ACHN (cell line): ENCODE measurements at places on chromosomes 7 and 10.

DNA sequence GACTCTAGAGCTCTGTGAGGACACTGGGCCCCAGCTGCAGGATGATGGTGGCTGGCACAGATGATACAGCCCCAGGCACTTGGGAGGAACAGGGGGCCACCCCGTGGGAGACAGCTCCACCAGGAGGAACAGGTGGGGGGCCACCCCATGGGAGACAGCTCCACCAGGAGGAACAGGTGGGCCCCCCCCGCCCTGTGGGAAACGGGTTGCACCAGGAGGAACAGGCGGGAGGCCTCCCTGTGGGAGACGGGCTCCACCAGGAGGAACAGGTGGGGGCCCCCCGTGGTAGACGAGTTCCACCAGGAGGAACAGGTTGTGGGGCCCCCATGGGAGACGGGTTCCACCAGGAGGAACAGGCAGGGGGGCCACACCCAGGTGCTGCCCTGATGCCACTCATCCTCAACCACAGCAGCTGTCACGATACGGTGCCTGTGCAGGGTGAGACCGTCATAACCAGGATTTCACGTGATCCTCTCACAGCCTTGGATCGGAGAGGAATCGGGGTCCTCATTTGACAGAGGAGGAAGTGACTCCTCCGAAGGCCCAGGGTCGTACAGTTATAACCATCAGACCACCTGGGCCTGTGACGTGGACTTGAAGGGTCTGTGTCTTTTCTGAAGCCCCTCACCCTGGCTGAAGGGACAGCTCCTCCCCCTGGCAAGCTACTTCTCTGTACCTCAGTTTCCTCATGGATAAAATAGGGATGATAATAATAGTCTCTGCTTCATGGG is 49.2 kb upstream of the NANOS1 start:
- no peak for DNase-seq

DNA sequence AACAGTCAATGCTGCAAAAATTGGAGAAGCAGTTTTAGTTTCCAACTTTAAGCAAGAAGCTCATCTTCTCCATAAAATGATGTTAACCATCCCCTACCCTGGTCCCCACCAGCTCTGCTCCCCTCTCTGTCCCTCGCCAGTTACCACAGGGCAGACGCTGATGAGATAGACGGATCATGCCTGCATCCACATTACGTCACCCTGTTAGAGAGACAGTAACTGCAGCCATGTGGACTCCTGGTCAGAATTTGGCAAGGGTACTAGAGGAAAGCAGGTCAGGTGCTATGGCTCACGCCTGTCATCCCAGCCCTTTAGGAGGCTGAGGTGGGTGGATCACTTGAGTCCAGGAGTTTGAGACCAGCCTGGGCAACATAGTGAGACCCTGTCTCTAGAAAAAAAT is 81.9 kb upstream of the FZD8 start:
- no peak for DNase-seq

- no peak for DNase-seq
These were observed 98.4 kb upstream of the FAM3C start for GRCh38 chr7:121494516-121494915.

DNA sequence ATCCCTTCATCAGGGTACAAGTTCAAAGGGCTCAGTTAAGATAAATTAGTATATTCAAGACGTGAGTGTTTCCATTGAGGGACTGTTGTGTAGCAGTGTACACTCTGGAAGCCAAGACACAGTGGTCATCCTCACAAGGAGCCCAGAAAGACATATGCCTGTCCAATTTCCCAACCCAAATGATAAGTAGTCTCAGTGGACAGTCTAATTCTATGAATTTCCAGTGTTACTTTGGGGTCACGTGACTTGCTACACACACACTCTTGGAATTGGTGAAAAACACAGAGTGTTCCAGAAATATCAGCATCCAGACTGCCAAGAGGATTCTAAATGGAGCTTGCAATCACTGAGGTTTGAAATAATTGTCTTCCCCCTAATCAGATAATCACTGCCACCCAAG is 365.1 kb downstream of the WDR11 start:
- no peak for DNase-seq

- peak; percentile 17 for DNase-seq
These were observed 578 bp downstream of the ZNF713 start for GRCh38 chr7:55887821-55888247.

DNA sequence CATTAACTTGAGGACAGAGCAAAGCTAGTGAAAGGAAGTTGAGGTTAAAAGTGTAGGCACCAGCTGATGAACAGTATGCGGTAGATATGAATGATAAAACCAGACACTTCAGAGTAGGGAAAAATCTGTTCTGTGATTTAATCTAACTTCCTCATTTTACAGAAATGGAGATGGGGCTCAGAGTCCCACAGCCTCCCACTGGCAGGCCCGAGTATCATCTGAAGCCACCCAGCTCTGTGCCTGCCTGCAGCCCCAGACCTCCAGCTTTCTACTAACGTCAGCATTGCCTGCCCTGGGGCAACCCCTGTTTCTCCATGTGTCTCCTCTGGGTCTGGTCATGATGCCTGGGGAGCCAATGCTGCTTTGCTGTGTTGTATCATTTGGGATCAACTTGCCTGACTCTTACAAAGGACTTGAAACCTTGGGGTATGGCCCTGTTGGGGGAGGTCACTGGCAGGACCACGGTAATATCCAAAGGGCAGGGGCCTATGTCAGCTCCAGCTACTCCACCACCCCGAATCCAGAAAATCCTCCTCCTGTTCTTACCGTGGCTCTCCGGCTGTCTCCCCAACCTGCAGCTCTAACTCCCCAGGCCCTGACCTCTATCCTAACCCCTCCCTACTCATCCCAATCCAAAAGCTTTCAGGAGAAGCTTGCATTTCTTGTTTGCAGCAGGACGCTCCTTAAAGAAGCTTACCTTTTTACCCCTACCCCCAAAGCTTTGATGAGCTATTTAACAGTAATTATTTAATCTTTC is 56.2 kb upstream of the NPY start:
- DNase-seq: no peak

- no peak for DNase-seq
These were observed 61.6 kb upstream of the MRLN start for GRCh38 chr10:59814878-59815277.

DNA sequence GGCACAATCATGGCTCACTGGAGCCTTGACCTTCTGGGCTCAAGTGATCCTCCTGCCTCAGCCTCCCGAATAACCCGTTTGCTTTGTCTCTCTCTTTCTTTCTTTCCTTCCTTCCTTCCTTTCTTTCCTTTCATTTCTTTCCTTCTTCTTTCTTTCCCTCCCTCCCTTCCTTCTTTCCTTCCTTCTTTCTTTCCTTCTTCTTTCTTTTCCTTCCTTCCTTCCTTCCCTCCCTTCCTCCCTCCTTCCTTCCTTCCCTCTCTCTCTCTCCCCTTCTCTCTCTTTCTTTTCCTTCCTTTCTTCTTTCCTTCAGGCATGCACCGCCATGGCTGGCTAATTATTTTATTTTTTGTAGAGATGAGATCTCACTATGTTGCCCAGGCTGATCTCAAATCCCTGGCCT is 57.9 kb upstream of the NPTX2 start:
- DNase-seq: no peak

DNA sequence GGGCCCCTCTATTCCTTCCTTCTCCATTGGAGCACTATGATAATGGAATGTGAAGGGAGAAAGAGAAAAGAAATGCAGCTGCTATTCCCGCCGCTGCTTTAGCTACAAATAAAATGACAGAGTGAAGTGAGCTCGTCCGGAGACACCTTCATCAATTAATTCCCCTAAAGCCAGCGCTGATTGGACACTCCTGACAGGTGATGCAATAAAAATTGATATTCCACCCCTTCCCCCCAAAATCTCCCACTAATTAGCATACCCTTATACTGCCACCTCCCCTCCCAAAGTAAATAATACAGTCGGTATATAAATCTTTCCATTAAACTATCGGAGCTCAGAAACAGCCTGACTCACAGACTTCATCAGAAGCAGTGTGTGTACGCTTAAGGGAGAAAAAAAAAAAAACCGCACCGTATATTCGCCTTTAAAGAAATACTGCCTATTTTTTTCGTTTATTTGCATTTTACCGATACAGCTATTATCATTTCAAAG is 7.3 kb downstream of the SKIDA1 start:
- DNase-seq: peak; percentile 27

- no peak for DNase-seq
These were observed 23.5 kb downstream of the UPP1 start for GRCh38 chr7:48112401-48113165.

DNA sequence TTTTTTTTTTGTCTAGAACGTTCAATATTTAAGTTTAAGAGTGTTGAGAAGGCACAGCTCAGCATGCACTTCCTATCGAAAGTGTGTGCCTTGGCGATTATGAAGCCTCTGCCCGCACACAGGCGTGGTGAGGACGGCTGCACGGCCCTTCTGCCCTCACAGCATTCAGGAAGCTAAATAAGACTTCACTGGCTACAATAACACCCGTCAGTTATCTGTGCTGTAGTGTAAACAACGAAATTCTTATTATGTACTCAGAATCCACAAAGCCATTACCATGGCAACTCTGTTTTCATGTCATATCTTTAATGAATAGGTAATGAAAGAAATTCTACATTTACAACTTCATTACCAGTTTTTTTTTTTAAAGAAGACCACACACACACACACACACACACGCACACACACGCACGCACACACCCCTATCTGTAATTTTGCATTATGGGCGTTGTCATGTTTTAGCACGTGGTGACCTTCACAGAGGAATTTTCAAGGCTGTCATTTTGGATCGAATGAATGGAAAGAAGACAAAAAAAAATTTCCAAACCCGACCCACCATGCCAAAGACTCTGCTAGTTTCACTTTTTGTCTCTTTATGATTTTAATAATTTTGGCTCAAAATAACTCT is 254.8 kb upstream of the CTBP2 start:
- DNase-seq: no peak

DNA sequence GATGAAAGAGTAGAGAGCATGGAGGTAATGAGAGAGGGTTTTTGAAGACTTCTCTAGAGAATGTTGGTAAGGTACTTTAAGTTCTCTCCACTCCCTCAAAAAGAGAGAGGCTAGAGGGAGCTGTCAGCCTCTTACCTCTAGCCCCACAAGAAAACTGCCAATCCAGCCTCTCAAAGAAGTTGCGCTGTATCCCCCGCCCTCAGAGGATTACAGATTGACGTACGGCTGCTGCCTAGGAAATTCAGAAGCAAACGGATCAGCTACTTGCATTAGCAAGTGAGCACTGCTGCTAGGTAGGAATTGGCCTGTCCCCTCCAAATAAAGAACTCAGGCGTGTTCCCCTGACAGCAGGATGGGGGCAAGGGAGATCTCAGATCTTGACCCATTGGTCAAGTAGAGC is 34.2 kb downstream of the TYW1B start:
- DNase-seq: no peak

- DNase-seq: no peak
These were observed at the start of gene GRIFIN for GRCh38 chr7:2476298-2476697. GRIFIN (minus strand) TSS chr7:2476398; CDS start chr7:2476383, 15 bp downstream.

- DNase-seq: peak; percentile 72
These were observed 453.5 kb upstream of the SEMA3A start for GRCh38 chr7:84647797-84648757.

GRCh38 chr7:80843018-80843677 is 75.7 kb downstream of the SEMA3C start:
- no peak for DNase-seq

GRCh38 chr10:114914560-114914959 is 23.4 kb upstream of the TRUB1 start:
- no peak for DNase-seq

DNA sequence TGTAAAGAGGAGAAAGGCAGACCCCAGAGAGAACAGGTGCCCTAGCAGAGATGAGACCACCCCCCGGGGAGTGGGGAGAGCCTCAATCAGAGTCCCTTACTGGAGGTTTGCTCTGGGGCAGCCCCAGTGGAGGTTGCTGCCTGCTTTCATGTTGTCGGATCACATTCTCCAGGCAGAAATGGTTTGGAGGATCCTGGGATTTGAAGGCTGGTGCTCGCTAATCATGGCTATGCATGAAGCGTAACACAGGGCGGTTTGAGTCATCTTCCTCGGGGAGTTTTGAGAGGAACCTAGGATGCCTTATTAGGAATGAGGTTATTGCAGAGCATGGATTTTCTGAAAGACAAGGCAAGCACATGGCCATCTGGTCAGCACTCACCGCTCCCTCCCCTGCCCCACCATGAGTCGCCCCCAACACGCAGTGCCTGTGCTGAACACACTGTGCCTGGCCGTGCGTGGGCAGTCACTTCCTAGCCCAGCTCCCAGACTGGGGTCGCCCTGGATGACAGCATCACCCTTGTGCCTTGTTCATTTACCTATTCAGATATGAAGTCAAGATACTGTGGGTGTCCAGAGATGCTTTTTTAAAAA is 319.9 kb downstream of the DPP6 start:
- DNase-seq: no peak

- DNase-seq: no peak
These were observed 178.0 kb upstream of the GLI3 start for GRCh38 chr7:42414941-42415505.

DNA sequence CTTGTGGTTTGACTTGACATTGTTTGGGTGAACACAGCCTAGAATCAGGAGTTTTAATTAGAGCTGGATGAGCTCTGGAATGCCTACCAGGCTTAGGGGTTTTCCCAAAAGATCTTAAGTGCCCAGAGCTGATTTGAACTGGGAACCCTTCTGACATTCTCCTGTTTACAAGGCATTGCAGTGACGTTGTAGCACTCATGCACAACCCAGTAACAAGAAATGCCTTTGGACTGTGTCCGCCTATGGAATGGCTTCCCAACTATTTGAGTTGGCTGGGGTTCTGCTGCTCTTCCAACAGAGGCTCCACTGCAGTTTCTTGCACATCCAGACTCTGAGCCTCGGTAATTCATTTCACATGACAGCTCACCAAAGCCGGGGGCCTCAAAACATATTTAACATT is 76.7 kb upstream of the MKX start:
- no peak for DNase-seq

GRCh38 chr10:35092851-35093250 is 2.7 kb upstream of the CUL2 start:
- no peak for DNase-seq

DNA sequence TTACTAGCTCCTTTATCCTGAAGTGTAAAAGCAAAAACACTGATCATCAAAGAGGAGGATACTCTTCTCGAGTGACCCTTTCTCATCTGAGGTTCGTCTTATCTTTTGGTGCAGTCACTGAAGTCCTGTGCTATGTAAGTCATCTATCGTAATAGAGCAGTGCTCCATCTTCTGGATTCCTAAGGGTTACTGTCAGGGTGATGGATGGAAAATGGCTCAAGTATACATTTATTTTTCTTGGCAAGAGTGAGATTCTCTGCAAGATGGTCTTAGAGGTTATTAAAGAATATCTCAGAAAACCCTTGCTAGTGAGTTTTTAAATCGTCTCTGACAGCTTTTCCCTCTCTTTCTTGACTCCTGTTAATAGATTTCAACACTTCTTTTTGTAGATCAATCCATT is 12.4 kb downstream of the PRKG1 start:
- no peak for DNase-seq

DNA sequence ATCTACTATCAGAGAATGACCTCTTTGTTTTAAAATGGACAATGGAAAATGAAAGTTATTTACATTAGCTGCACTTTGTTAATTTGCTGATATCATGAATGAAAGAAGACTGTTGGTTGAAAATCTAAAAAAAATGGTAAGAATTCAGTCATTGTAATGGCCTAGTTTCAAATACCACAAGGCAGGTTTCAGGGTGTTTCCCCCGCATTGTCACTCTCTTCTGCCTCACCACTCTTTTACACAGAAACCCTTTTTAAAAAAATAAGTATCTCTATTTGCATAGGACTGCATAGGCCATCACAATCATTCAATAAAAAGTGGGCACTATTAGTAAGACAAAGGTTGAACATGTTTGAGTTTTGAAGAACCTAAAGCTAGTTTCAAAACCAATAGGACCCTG is 737.1 kb downstream of the INHBA start:
- no peak for DNase-seq
